ENCODE measurements at places on chromosomes 2 and 18. TPM values are rescaled to one million over a fixed set of nuclear protein-coding genes. Genes with fewer than 3 reads are reported as not detected.

The SATB2 gene
- 3.4 TPM for total RNA-seq

The CDH19 gene
- 1.5 TPM for total RNA-seq

The VWA3B gene
- 0.33 TPM for total RNA-seq

The AMER3 gene
- not detected for total RNA-seq

The PPP1R1C gene
- 0.90 TPM for total RNA-seq

The ZBTB7C gene
- total RNA-seq, result not detected

The RIT2 gene
- total RNA-seq, result not detected

The SULT1C4 gene
- 0.27 TPM for total RNA-seq

The SNED1 gene
- 0.33 TPM for total RNA-seq

The TLX2 gene
- 0.47 TPM for total RNA-seq

The POMC gene
- total RNA-seq, result not detected

The MC4R gene
- total RNA-seq, result not detected

Measured in A549 treated with ZK216348 at 1 μM for 4 hours (cell line).